Effector memory CD4-positive, alpha-beta T cell (primary cell): ENCODE measurements at places on chromosomes 16 and 17.

GRCh38 chr16:31036691-31037090 is 3.3 kb downstream of the STX4 start:
- DNase-seq: no peak
- peaks cover 42% of the 10 kb centered on the region for H3K36me3 ChIP-seq
- no peaks in the 10 kb centered on the region for H3K27me3 ChIP-seq

- no peak overlapping the region for H3K27ac ChIP-seq
- H3K4me3 ChIP-seq: no peak overlapping the region
- H3K27me3 ChIP-seq: no peaks in the 10 kb centered on the region
- no peak for DNase-seq
These were observed 23.6 kb downstream of the ABCA6 start for GRCh38 chr17:69117855-69118784.

DNA sequence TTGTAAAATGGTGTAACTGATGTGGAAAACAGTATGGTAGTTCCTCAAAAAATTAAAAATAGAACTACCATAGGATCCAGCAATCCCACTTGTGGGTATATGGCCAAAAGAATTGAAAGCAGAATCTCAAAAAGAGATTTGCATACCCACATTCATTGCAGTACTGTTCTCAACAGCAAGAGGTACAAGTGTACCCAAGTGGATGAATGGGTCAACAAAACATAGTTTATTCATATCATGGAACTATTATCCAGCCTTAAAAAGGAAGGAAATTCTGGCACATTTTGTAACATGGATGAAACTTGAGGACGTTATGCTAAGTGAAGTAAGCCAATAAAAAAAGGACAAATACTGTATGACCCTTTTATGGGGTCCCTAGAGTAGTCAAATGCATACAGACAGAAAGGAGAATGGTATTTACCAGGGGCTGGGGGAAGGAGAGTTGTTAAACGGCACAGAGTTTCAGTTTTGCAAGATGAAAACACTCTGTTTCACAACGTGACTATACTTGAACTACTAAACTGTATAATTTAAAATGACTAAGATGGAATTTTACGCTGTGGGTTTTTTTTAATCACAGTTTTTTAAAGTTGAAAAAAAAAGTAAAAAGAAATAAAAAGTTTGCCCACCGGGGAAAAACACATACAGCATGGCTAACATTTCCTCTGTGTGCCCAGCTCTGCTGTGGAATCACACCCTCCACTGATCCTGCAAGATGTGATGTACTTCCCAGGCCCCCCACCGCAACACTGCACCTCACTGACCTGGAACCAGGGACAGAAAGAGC is 6.1 kb downstream of the TVP23A start:
- H3K4me1 ChIP-seq: no peaks in the 10 kb centered on the region
- no peak overlapping the region for H3K27ac ChIP-seq
- H3K36me3 ChIP-seq: no peaks in the 10 kb centered on the region
- no peak overlapping the region for H3K4me3 ChIP-seq
- no peak for DNase-seq

- no peaks in the 10 kb centered on the region for H3K27me3 ChIP-seq
- DNase-seq: no peak
- H3K27ac ChIP-seq: no peak overlapping the region
- peaks cover 19% of the 10 kb centered on the region for H3K36me3 ChIP-seq
- H3K4me3 ChIP-seq: no peak overlapping the region
These were observed 13.5 kb upstream of the DBNDD1 start for GRCh38 chr16:90032674-90033331.

- H3K27me3 ChIP-seq: no peaks in the 10 kb centered on the region
- H3K36me3 ChIP-seq: peaks cover under 1% of the 10 kb centered on the region
- no peaks in the 10 kb centered on the region for H3K4me1 ChIP-seq
- H3K27ac ChIP-seq: no peak overlapping the region
- DNase-seq: no peak
- no peak overlapping the region for H3K4me3 ChIP-seq
These were observed 42.3 kb downstream of the SLC7A5 start for GRCh38 chr16:87826798-87827587.

DNA sequence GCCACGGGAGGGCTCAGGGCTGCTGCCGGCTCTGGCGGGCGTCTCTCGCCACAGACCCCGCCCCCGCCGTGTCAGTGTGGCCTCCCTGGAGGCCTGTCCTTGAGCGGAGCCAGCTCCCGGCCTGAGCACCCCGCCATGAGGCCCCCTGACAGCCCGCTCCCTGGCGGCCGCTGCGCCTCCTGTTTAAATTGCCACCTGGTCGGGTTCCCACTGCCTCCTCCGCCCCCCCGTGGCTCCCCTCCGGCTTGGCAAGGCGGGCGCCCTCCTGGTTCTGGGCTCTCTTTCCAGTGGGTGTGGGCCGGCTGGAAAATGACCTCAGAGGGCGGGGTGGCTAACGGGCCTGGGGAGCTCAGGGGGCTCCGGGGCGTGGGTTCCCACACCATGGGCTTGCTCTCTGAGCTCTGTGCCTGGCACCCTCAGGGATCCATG is 42.1 kb upstream of the SSTR5 start:
- H3K27ac ChIP-seq: no peak overlapping the region
- H3K4me3 ChIP-seq: no peak overlapping the region
- no peaks in the 10 kb centered on the region for H3K4me1 ChIP-seq
- DNase-seq: no peak
- no peaks in the 10 kb centered on the region for H3K27me3 ChIP-seq

DNA sequence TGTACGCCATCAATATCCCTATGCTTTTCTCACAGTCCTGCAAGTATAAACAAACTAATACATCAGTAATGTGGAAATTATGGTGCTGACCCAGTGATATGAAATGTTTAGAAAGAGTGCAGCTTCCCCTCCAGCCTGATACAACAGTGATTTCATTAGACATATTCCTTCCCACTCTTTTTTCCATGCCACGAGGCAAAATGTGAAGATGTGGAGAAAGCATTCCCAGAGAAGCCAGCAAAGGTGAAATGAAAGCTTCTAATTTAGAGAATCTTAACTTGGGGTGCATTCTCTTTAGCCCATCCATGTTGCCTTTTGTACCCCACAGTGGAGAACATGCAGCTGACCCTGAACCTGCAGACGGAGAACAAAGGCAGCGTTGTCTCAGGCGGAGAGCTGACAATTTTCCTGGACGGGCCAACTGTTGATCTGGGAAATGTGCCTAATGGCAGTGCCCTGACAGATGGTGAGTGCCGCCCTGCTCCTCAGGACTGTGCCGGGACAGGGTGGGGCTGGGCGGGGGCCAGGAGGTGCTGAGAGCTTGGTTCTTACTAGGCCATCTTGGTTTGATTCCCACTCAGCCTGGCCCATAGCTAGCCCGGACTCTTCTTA is 77.8 kb downstream of the WWP2 start:
- no peak overlapping the region for H3K27ac ChIP-seq
- H3K4me1 ChIP-seq: no peaks in the 10 kb centered on the region
- DNase-seq: no peak

- H3K4me3 ChIP-seq: no peak overlapping the region
- no peaks in the 10 kb centered on the region for H3K27me3 ChIP-seq
- no peak for DNase-seq
- peaks cover 80% of the 10 kb centered on the region for H3K36me3 ChIP-seq
- no peaks in the 10 kb centered on the region for H3K4me1 ChIP-seq
These were observed 24.1 kb downstream of the AXIN2 start for GRCh38 chr17:65537343-65537844.

- no peak for DNase-seq
- no peaks in the 10 kb centered on the region for H3K4me1 ChIP-seq
- no peaks in the 10 kb centered on the region for H3K27me3 ChIP-seq
- H3K27ac ChIP-seq: no peak overlapping the region
- peaks cover 82% of the 10 kb centered on the region for H3K36me3 ChIP-seq
These were observed 71.5 kb downstream of the SEC14L1 start for GRCh38 chr17:77212081-77212832.
